Germinal center (tissue), 1 donor: ENCODE measurements at places on chromosomes 16 and 17.

GRCh38 chr16:4270595-4270994 lies 2.2 kb downstream of the TFAP4 start:
- no peak for DNase-seq

GRCh38 chr16:19844945-19845641 lies 39.6 kb downstream of the GPRC5B start:
- DNase-seq = no peak

- no peak for DNase-seq
These were observed 44.1 kb downstream of the DNAH17 start for GRCh38 chr17:78532922-78533640.

DNA sequence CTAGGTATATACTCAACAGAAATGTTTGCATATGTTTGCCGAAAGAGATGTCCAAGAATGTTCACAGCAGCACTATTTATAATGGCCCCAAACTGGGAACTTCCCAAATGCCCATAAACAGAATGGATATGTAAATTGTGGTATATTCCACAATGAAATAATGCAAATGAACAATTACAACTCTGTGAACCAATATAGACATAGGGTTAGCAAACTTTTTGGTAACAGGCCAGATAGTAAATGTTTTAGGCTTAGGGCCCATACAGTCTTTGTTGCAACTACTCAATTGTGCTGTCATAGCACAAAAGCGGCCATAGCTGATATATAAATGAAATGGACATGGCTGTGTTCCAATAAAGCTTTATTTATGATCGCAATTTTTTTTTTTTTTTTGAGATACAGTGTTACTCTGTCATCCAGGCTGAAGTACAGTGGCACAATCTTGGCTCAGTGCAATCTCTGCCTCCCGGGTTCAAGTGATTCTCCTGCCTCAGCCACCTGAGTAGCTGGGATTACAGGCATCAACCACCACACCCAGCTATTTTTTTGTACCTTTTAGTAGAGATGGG lies 16.5 kb downstream of the XYLT1 start:
- DNase-seq = no peak

DNA sequence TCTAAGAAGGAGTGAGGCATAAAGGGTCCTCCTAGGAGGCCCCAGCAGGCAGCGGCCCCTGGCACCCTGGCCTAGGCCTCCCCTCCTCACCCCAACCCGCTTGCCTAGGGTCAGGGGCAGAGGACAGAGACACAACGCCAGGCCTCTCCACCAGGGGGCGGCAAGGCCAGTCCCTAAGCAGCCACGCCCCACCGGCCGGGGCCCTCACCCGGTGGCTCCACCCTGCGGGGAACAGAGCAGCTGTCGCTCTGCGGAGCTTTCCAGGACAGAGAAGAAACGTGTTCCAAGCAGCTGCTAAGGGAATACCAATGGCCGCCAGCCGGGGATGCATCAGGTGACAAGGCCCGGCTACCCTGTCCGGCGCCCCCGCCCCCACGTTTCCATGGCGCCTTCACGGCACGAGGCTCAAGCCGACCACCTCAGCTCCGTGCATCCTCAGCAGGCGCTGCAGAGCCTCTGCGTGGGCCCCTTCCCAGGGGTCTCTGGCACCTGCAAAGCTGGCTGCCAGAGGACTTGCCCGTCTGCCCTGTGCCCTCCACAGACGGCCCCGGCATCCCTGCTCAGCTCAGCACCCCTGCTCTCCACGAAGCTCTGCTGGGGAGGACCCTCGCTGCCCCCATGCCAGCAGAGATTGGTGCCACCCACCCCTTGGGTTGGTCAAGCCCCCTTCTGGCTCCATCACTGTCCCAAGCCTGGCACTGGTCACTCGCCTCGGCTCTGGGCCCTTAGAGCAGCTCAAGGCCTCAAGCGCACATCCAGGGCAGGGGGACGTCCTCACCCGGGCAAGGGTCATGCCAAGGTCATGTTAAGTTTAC lies 5.6 kb downstream of the ZNF598 start:
- peak; percentile 90 for DNase-seq

- no peak for DNase-seq
These were observed 310.5 kb upstream of the IRX5 start for GRCh38 chr16:54620197-54620596.

DNA sequence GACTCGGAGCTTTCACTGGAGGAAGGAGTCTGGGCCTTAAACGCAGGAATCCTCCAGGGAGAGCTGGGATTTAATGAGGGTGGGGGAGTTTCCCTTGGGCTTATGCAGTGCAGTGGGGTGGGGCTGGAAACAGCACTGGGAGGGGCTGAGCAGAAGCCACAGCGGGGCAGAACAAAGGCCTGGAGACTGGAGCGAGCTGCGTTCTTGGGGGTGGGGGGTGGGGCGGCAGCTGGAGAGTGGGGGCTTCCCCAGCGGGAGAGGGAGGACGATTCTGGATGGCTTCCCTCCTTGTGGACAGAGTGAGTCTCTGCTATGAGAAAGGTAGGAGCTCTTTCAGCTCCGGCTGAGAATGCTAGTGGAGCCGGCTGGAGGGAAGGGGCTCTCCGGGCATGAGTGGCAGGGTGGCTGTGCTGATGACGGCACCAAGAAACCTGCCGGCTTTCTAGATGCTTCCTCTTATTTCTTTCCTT lies 406.0 kb downstream of the SEC14L1 start:
- no peak for DNase-seq

DNA sequence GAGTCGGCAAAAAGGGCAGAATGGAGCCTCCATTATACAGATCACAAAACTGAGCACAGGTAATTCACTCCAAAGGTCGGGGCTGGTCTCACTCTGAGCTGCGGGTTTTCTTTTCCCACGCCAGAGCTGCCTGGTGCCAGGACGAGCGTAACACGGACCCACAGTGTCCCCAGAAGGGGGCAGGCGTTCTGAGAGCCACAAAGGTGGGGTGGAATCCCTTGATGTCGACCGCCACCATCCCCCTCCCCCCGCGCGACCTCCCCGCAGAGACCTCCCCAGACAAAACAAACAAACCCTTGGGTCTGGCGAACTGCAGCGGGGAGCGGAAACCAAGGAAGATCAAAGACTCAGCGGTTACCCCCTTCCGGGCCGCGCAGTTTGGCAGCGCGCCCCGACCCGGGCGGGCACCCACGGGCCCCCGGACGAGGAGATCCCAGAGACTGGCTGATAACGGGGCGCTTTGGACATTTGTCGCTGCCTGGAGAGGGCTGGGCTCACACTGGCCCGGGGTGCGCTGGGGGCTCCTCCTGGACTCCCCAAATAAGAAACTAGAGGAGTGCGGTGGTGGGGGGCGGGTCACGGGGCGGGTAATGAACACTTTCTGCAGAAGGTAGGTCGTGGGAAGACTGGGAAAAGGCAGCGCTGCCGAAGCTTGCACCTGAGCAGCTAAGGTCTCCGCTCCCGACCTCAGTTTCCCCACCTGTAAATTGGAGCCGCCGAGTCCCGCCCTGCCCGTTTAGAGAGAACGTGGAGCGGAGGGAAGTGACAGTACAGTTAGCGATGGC lies 664 bp upstream of the NKD1 start:
- peak; percentile 60 for DNase-seq
